ENCODE measurements at places on chromosomes 16 and 17.

- peak; percentile 18 for DNase-seq
These were observed 64.6 kb upstream of the CRHR1 start for GRCh38 chr17:45719335-45720071.

DNA sequence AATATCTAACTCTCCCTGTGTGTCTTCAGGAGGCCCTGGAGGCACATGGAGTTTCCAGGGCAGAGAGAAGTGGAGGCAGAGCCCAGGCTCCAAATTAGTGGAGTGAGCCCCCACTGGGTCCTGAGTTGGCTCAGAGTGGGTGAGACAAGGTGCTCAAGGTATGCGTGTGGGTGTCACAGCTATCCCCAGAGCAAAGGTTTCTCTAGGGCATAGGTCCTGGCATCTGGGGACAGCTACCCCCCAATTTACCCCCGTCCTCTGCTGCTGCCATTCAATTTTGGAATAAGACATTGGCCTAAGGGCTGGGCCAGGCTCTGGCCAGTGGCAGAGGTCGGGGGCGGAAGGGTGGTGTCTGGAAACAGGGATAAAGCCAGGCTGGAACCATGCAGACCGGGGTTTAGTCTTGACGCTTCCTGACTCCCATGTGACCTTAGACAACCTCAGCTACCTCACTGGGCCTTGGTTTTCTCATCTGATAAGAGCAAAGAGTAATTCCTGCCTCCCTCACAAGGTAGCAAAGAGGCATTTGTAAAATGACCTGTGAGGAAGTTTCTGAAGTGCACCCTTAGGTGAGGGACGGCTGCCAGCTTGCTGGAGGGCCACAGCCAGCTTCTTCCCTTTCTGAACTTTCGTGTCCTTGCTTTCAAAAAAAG, 78.2 kb upstream of the TMEM97 start:
- no peak for DNase-seq

- peak; percentile 4 for DNase-seq
These were observed 67.2 kb downstream of the PARN start for GRCh38 chr16:14562691-14563491.

DNA sequence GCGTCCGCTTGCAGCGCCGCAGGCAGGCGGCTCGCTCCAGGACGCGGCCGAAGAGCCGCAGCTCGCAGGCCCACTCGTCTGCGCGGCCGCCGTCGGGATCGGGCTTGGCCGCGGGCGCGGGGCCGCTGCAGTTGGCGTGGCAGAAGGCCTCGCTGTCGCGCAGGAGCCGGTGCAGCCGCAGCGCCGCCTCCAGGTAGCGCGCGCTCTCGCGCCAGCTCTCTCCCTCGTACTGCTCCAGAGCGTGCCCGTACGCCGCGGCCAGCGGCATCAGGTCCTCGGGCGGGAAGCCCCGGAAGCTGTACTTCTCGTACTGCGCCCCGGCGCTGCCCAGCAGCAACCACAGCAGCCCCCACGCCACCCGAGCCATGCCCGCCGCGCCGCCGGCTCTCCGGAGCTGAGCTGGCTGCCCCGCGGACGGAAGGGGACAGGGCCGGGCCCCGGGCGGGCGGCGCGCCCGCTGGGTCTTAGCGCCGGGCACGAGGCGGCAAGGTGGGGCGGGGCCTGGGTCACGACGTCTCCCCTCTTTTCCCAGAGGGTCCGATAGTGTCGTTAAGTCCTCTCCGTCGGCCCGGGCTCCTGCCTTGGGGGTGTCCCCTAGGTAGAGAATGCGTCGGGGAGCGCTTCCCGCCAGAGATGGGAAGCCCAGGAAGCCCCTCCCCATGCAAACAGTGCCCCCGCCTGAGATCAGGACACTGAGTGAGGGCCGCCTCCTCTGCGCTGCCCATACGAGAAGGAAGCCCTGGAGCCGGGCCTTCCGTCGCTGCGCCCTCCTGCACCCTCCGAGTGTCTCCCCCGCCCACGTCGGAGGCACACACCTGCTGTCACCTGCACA, at the start of gene P3H4:
TSS of gene P3H4 (minus strand) at position 401 of the 832 bp plus-strand sequence. CDS start at position 367, 34 bp downstream.
- peak; percentile 71 for DNase-seq

DNA sequence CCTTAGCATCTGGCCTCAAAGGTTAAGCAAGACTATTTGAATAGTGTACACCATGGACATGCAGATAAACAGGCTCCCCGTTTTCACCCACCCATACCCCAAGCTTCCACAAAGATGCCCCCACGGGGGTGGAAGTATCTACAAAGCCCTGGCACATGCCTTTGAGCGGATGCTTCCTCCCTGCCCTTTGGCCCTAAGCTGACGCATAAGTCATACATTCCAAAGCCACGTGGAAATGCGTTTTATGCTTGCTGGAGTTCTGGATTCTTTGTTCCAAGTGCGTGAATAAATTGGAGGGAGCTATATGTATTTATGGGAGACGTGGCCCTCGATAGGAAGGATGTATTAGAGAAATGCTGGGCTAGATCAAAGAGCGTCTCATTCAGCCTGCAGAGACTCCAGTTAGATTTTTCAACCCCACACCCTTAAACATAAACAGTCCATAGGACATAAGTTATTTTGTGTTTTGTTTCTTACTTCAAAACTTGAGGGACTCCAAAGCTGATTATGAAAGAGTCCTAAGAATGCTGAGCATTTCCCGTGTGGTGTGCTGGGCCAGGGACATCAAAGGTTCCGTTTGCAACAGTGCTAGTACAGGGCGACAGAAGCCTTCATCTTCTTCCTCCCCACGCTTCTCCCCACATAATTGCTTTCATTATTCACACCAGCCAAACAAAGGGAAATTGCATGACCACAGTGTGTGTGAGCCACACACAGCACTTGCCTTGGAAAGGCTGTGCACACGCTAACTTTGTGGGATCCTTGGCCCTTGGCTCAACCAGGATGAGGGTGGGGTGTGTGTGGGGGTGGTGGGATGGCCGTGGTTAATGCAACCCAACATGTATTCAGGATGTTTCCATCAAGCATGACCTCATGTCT, 73.6 kb downstream of the WIPI1 start:
- DNase-seq: no peak

- no peak for DNase-seq
These were observed 21.1 kb upstream of the BRD7 start for GRCh38 chr16:50389900-50390299.

GRCh38 chr16:56626685-56627084, 1.1 kb downstream of the MT1E start:
- no peak for DNase-seq

- DNase-seq: no peak
These were observed 24.0 kb downstream of the PARN start for GRCh38 chr16:14606102-14606501.

DNA sequence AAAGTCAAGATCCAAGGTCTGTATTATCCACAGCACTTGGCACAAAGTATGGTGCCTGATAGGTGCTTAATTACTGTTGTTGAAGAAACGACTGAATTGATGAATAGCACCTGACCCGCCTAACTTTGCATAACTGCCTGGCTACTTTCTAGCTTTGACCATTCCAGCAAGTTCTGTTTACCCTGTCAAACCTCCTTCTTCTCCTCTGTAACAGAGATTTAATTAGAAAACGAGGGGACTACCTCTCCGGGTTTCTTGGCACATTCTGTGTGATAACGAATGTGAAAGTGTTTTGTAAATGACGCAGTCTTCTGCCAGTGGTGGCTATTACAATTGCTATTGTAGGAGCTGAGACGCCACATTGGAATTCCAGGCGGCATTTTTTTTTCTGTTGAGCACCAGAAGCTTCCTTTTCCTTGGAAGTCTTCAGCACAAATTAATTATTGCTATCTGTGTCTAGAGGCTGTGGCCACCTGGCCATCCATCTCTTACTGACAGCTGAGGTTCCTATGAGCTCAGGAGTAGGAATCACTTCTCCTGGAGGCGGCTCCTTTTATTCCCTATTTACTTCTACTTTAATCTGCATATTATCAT, 522.9 kb downstream of the HS3ST4 start:
- no peak for DNase-seq

DNA sequence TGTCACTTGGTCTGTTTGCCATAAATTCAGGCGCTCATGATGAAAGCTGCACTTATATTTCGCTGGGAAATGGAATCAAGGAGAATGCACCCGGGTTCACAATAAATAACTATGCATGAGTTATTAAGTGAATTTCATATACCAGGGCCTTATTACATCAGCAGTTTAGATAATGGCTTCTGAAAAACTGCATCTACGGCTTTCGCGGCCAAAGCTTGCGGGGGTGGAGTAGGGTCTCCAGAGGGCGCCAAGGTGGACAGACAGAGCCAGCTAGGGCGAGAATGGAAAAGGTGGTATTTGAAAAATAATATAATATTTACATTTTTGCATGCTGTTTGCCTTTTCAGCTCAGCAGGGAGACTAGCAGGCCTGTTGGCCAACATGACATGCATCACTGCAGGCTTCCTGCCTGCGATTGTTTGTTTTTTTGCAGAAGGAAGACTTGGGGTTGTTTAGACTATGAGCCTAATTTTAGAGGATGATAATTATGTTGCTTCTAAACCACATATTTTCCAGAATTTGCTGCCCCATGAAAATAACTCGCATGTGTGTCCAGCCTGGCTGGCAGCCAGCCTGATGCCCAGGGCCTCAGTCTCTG, 173.8 kb upstream of the IRX3 start:
- no peak for DNase-seq

- peak; percentile 70 for DNase-seq
These were observed at the start of the genes CCDC78 and HAGHL for GRCh38 chr16:726438-727290. Gene CCDC78 (minus strand): TSS chr16:726443. CDS start chr16:726367, 76 bp downstream. Gene HAGHL (plus strand): TSS chr16:727106. CDS start chr16:727510, 404 bp downstream.

GRCh38 chr16:53817117-53817755, 113.3 kb downstream of the FTO start:
- peak; percentile 29 for DNase-seq

- peak; percentile 44 for DNase-seq
These were observed 117.4 kb downstream of the HIC1 start for GRCh38 chr17:2172077-2172851.

DNA sequence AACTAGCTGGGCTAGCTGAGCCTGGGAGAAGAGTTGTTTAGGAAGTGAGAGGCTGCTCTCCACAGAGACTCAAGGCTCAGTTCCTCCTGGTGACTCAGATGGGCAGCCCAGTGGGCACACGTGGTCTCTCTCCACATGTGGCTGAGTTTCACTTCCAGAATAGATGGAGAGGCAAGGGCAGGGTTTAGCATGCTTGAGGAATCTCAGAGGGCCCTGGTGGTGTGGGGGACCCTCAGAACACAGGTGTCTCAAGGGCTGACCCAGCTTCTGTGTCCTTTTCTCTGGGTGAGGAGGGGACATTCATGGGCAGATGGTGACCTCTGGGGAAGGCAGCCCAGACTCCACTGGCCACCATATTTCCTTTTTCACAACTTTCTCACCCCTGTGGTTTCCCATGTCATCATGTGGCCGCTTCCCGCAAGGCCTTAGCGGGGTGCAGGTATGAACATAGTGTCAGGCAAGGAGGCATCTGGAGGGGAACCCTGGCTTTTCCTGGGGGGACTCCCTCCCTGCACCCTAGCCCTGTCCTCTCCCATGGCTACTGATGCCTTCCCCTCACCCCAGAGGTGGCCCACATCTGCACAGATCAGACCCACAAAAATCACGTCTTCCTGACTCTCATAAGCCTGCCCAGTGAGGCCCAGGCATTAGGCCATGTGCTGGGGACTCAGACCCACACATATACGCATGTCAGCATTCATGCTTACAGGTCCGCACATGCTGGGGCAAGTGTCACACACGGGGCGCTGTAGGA, 3.3 kb downstream of the GRN start:
- DNase-seq: no peak

- DNase-seq: no peak
These were observed 47.2 kb upstream of the ELAC2 start for GRCh38 chr17:13065032-13065431.

DNA sequence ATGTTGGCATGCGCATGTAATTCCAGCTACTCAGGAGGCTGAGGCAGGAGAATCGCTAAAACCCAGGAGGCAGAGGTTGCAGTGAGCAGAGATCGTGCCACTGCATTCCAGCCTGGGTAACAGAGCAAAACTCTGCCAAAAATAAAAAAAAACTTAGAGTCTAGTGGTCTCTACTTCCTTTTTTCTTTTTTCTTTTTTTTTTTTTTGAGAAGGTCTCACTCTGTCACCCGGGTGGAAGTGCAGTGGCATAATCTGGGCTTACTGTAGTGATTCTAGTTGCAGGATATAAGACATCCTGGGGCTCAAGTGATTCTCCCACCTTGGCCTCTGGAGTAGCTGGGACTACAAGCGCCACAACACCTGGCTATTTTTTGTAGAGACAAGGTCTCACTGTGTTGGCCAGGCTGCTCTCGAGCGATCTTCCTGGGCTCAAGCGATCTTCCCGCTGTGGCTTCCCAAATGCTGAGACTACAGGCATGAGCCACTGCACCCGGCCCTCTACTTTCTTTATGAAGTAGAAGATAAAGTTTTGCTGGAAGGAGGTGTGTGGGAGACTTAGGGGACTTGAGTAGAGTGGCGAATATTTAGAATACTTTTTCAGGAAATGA, 47.9 kb upstream of the TAOK1 start:
- DNase-seq: no peak

DNA sequence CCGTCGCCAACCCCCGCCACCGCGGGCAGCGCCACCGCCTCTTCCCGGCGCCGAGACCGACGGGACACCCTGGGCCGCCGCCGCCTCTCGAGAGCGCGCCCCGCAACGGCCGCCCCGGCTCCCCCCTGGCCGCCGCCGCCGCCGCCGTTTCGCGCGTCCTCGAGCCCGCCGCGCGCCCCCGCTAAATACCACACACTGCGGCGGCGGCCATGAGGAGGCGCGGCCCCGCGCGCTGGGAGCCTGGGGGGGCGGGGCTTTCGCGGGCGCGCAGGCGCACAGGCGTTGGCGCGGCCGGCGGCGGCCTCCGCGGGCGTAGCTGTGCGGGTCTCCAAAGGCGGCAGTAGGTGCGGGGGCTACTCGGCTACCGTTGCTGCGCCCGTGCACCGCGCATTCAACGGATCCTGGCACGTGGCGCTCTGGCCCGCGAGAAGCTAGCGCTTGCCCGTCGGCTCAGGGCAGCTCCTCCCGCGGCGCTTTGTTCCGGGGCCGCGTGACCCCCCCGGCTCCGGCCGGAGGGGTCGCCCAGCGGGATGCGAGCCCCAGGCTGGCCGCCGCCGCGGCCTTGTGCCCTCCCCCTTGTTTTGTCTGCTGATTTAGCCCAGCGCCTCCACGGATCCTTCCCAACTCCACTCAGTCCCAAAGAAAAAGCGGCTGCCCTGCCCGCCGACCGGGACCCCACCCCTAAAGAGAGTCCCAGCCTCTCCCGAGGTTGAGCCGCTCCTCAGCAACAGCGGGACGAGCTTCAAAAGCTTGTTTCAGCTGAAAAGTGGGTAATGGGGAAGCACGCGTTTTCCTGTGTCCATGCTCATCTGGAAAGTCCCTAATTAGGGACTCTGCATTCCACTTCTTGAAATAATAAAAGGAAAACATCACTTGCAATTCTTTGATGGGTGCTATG, at the start of gene SIAH1:
TSS of gene SIAH1 (minus strand) at position 161 of the 898 bp plus-strand sequence. CDS start 22,985 bp downstream, outside the sequence.
- peak; percentile 89 for DNase-seq

- no peak for DNase-seq
These were observed 71.5 kb upstream of the GSE1 start for GRCh38 chr16:85541619-85541979.

GRCh38 chr17:73635101-73635817, 9.0 kb downstream of the SDK2 start:
- no peak for DNase-seq

- no peak for DNase-seq
These were observed 60.5 kb downstream of the NF1 start for GRCh38 chr17:31155208-31155810.

GRCh38 chr16:72013888-72014581, 5.5 kb downstream of the DHODH start:
- no peak for DNase-seq

All from SJCRH30 (cell line).